Myocyte (in vitro differentiated cells): ENCODE measurements at places on chromosomes 5 and 9. TPM values are rescaled to one million over a fixed set of nuclear protein-coding genes. Genes with fewer than 3 reads are reported as not detected.

The DOCK2 gene
- total RNA-seq: 0.08 TPM in 1 of 2 replicates, not detected in the other

The PCDHGB7 gene
- 1.4 and 3.4 TPM in 2 replicates for total RNA-seq

DNA sequence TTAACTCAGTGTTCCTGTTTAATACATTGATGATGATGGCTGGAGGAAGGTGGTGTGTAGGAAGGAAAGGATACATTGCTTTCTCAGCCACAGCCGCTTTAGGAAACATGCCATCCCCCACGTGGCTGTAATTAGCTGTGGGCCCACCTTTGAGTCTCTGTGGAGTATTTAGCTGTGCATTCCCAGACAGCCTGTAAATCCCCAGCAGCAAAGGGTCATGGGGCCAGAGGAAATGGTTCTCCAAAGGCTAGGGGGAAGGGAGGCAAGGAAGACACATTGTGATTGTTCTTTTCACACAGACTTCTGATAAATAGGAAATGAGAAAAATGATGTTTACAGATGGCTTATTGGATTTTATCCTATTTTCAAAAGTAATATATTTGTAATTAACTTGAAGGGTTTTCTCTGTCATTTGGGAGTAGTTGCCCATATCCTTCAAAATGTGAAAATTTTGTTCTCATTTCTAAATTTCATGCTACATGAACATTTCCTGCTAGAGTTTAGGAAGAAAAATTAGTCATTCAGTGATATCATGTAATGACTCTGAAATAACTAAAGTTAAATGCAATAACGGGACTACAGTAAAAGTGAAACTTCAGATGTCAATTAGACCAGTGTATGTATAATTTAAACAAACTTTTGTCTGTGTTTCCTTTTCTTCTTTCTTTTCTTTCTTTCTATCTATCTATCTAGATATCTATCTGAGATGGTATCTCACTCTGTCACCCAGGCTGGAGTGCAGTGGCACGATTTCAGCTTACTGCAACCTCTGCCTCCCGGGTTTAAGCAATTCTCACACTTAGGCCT lies 24.3 kb upstream of the F2R start:
- no peak for DNase-seq

The RPL37 gene
- 58.7 and 67.5 TPM in 2 replicates for total RNA-seq

DNA sequence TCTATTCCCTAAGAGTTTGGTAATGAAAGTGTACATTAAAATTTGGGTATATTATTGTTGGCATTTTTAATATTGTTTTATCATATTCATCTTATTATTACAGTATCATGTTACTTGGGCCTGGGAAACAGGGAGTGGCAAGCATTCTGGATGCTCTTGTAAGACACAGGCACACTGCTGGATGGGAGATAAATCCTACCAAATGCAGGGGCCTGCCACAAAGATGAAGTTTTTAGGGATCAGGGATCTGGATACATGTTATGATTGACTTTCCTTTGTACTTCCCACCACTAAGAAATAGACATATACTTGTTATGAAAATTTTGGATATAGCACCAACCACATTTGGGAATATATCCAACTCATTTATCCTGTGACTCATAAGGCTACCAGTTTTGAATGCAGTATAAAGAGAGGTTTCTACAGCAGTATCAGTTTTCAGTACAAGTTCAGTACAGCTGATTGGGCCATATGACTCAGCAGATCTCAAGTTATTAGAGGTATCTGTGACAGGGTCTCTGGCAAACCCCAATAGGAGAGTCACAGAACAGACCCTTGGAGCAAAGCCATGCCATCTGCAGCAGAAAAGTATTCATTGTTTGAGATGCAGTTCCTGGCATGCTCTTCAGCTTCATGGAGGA lies 360.1 kb downstream of the DMAC1 start:
- peak; percentile 30 for DNase-seq

DNA sequence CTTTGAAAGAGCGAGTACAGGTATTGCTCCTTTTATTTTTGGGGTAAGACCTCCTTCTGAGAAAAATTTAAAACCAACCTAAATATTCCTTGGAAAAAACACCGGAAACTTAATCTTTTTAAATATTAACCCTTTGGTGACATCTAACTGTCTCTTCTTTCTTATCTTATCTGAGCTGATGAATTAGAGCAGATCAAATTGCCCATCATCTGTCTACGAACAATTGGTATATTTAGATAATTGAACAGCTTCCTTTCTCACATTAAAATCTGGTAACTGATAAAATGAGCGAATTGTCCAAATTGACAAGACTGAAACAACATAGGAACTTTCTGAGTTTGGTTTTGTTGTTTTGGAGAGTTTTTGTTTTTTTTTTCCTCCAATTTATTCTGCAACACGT lies 2.0 kb downstream of the ISL1 start:
- no peak for DNase-seq

- DNase-seq: no peak
Measured at GRCh38 chr5:53453898-53454718, 26.3 kb upstream of the FST start.

The IFNA2 gene
- total RNA-seq: not detected in 2 replicates

GRCh38 chr5:84088996-84089395 lies 295.7 kb downstream of the EDIL3 start:
- DNase-seq: peak; percentile 66

- no peak for DNase-seq
Measured at GRCh38 chr9:11340654-11341053, 727.9 kb upstream of the PTPRD start.
